ENCODE measurements at places on chromosomes 3 and 15. TPM values are rescaled to one million over a fixed set of nuclear protein-coding genes. Genes with fewer than 3 reads are reported as not detected.

Gene MYRIP
- total RNA-seq: 0.14 TPM

Gene HEG1
- total RNA-seq: 126 TPM

Gene ASB14
- total RNA-seq: not detected

Gene TM4SF1
- total RNA-seq: 7.7 TPM

Gene DALRD3
- total RNA-seq: 22.6 TPM

Gene NAA50
- total RNA-seq: 173 TPM

Gene RTP3
- total RNA-seq: not detected

Gene PP2D1
- total RNA-seq: not detected

Gene DNAH12
- total RNA-seq: not detected

Gene LMAN1L
- not detected for total RNA-seq

Gene HRH1
- total RNA-seq: 8.4 TPM

Gene LARP6
- 118 TPM for total RNA-seq

Gene ALDH1L1
- total RNA-seq: not detected

Gene SPINK8
- total RNA-seq: not detected

Gene PIK3R4
- total RNA-seq: 21.8 TPM

Gene ROBO1
- total RNA-seq: 42.1 TPM

Gene NR1I2
- total RNA-seq: not detected

Gene CHSY1
- total RNA-seq: 27.6 TPM

Gene P2RY14
- total RNA-seq: not detected

Gene GPR62
- total RNA-seq: not detected

Gene LYZL4
- total RNA-seq: not detected

Gene AP3B2
- total RNA-seq: not detected

Gene CCDC13
- 0.32 TPM for total RNA-seq

Gene STARD9
- 2.5 TPM for total RNA-seq

Gene CACNA2D2
- total RNA-seq: not detected

Gene GOLGA8N
- 0.83 TPM for total RNA-seq

Gene ILDR1
- total RNA-seq: not detected

Gene ARGFX
- total RNA-seq: not detected

Gene TERC
- 12.6 TPM for total RNA-seq

Gene RASGRF1
- total RNA-seq: 0.20 TPM

Gene SYNM
- 7.4 TPM for total RNA-seq

Gene MOBP
- not detected for total RNA-seq

Gene MASP1
- total RNA-seq: 29.9 TPM

All from HFFc6 (cell line).